ENCODE measurements at places on chromosomes 7 and 10.

- no peak for DNase-seq
Observed at GRCh38 chr10:27660268-27660667, 85.4 kb downstream of the MKX start.

DNA sequence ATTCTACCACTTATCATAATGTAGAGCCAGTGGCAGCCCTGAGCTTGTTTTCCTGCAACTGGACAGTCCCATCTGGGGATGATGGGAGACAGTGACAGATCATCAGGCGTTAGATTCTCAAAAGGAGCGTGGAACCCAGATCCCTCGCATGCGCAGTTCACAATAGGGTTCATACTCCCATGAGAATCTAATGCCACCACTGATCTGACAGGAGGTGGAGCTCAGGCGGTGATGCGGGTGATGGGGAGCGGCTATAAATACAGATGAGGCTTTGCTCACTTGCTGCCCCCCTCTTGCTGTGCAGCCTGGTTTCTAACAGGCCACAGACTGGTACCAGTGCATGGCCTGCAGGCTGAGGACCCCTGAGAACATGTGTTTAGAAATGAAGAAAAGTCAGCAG lies 260.1 kb downstream of the CAMK1D start:
- no peak for DNase-seq

DNA sequence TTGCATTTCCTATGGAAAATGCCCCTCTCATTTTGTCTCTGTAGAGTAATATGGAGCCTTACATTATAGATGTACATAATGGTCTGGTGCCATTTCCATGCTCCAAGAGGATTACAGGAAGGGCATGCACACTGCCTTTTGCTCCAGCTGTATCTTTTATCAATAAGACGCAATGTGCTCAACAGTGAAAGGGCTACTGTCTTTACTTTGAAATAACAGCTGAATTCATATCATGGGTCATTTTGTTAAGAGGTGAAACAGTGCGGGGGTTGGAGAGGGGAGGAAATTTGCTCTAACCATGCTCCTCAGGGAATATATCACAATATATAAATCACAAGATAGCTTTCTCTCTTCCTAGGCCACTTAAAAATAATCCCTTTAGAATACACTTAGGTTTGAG lies 77.7 kb downstream of the ICA1 start:
- no peak for DNase-seq

GRCh38 chr7:24574950-24575349 lies 1.7 kb downstream of the PALS2 start:
- no peak for DNase-seq

DNA sequence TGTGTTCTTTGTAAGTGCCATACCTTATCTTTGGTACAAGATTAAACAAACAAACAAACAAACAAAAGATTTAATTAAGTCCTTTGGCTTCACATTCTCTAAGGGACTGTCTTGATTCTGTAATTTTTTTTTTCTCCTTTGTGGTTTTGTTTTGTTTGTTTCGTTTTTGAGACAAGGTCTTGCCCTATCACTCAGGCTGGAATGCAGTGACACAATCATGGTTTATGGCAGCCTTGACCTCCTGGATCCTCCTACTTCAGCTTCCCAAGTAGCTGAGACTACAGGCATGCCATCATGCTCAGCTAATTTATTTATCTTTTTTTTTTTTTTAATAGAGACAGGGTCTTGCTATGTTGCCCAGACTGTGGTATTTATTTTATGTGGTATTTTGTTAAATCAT lies 165.8 kb downstream of the LRRC4 start:
- DNase-seq = peak; percentile 74

DNA sequence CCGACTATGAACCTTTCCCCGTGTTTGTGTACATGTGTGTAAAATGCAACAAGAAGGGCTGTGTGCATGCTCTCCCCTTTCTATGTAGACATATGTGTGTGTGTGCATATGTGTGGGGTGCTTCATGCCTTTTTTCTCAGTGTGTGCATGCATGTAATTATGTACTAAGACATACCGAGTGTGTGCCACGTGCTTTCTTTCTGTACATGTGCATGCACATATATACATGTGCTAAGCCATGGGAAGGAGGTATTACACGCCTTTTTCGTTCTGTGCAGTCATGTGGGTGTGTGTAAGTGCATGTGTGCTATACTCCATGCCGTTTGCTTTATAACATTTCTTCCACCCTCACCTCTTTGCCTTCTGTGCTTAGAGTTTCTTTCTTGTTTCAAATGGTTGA lies 544.3 kb downstream of the TNS3 start:
- no peak for DNase-seq

DNA sequence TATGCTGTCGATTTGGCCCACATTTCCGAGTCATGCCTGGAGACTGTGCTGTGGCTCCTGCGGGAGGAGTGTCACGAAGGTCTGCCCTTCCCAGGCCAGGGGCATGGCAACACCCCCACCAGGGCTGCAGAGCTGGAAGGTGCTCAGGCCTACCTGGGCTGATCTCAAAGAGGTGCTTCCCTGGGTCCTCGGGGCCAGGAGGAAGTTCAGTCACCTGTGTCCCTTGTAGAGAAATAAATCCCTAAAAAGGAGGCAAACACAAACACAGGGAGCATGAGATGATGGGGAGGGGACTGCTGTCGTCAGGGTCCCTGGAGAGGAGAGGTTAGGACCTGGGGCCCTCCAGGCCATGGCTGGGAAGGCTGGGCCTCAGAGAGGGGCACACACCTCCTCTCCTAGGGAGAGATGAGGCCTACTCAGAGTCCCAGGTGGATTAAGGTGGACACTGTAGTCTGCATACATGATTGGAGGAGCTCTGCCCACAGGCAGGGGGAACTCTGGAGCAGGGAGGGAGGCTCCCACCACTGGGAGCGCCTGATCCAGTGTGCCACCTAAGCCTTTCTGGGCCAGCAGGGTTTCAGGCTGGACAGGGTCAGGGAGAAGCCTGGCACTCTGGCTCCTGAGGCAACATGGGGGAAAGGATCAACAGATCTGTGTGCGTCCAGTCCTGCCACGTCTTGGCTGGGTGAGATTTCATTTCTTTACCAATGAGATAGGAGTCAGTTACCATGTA lies 49.4 kb downstream of the ARHGAP22 start:
- DNase-seq = no peak

DNA sequence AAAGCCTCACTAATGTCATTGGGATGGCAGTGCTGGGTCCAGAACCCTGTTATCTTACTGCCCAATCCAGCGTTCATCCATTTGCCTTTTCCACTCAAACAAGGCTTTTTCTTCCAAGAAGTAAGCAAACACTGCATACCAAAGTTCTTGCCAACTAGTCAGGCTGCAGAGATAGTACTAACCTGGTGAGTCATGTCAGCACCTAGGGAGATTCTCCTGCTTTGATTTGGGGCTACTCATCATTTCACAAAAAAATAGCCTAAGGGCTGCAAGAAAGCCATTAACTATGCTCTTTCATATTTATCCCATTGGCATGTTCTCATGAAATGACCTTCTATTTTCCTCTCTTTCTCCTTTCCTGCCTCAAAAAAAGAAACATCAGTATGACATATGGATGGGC lies 142.6 kb downstream of the TWIST1 start:
- no peak for DNase-seq

DNA sequence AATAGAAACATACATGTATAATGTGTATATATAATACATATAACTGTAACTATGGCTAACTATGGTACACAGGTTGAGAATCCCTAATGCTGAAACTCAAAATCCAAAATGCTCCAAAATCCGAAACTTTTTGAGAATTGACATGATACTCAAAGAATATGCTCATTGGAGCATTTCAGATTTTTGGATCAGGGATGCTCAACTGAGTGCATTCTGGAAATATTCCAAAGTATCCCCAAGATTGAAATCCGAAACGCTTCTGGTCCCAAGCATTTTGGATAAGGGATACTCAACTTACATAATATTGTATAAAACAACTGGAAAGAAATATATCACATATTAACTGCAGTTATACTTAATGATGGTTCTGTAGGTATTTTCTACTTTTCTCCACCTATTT lies 94.2 kb upstream of the ASAH2 start:
- no peak for DNase-seq

DNA sequence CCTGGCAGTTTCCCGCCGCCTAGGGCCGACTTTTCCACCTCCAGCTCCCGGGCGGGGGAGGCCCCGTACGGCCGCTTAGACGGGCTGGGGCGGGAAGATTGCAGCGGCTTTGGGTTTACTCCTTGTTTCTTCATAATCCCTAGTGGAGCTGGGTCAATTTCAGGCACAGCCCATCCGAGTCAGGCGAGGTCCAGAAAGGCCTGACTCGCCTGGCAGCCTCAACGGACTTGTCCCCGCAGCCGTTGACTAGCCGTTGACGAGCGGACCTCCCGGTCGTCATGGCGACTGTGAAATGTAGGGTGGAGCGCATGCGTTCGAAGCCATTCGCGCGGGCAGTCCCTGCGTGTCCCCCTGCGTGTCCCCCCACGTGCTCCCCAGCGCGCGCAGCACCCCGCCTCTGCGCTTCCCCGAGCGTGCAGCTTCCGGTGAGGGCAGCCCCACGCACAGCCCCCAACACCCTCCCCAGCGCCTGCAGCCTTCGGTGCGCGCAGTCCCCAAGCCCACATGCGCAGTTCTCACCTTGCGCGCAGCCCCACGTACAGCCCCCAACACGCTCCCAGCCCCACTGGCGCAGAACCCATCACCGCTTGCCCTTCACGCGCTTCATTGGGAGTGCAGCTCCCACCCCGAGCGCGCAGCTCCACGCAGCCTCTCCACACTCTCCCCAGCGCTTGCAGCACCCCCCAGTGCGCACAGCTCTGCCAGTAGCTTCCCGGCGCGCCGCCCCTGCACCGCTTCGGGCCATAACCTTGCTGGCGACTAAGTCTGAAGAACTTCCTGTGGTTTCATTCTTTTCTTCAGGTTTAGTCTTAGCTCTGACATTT lies 67.8 kb downstream of the TBX20 start:
- peak; percentile 67 for DNase-seq

- DNase-seq = no peak
Observed at GRCh38 chr10:124336186-124336585, 82.5 kb downstream of the OAT start.

DNA sequence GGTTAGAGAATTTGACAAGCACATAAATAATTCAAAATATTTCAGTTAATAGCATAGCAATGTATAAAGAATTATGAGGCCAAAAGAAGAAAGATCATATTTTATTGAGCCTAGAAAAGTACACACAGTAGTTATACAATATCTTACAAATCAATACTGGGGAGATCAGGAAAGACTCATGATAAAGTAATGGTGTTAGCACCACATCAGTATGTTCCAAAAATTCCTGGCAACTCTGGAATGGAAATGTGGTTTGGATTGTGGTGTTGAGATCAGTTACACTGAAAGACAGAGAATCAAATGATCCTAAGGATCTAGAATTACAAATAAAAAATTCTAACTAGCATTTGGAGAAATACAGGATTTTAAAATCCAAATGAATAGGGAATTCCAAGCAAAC lies 420.5 kb upstream of the CNTNAP2 start:
- no peak for DNase-seq

- DNase-seq = no peak
Observed at GRCh38 chr7:1134951-1135350, 25.0 kb downstream of the ZFAND2A start.

DNA sequence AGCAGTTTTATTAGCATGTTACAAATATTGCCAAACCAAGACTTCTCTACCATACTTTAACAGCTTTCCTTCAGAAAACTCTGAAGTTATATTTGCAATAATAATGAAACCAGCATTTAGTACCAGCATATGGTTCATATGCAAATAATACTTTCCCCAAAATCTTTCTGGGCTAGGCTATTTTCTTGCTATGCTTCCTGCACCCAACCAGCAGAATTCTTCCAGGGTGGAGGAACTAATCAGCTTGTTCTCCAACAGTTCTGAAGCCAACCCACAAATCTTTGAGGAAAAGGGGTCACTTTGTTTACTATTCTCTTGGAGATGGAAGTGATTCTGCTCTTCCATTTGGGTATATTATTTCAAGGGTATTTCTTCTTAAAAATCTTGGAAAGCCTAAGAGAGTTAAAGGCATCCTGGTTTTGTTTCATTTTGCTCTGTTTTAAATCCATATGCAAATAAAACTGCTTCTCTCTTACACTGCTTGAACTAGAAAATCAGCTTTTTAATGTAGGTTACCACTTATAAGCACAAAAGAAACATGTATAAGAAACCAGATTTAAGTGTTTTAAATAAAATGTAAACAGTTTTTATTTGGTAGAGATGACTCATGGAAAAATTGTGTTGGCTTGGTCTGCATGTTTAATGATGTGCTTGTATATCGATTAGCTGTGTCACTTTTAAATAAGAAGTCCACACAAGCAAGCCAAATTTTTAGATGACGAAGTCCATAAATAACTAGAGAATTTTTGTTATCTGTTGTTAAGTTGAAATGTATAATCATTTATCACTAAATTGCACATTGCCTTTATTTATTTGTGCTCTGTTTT lies 103.7 kb downstream of the HECTD2 start:
- DNase-seq = no peak

DNA sequence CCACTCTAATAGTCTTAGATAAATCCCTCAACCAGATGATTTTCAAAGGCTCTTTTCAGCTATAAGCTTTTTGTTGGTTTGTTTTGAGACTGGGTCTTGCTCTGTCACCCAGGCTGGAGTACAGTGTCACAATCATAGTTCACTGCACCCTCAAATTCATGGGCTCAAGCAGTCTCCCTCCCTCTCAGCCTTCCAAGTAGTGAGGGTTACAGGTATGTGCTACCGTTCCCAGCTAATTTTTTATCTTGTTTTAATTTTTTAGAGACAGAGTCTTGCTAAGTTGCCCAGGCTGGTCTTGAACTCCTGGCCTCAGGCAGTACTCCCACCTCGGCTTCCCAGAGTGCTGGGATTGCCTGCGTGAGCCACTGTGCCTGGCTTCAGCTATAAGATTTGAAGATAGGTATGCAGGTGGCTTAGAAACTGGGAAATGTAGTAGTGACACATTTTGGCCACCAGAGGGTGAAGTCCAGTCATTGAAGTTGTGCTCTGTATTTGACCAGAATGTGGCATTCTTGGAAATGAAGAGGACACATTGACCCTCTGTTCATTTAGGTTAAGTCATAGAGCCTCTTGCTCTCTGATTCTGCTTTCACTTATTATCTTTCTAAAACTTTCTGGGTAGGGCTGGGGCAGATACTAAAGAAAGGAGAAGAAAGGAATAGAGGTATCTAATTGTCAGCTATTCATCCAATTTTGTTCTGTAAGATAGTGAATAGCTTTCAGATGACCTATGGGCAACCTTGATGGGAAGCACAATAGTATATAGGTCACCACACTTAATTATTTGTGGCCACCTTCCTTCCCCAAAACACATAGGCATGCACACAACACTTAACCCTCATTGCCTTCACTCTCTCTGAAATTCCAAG lies 36.0 kb downstream of the R3HCC1L start:
- no peak for DNase-seq

- no peak for DNase-seq
Observed at GRCh38 chr7:28542410-28542809, 130.1 kb downstream of the CREB5 start.

GRCh38 chr10:123415523-123415922 lies 250.6 kb upstream of the GPR26 start:
- DNase-seq = no peak

- DNase-seq = no peak
Observed at GRCh38 chr10:104615136-104615535, 26.0 kb upstream of the SORCS3 start.
